Uterus (tissue), 4 donors: ENCODE measurements at places on chromosomes 2 and 18. TPM values are rescaled to one million over a fixed set of nuclear protein-coding genes. Genes with fewer than 3 reads are reported as not detected.
A peak's percentile ranks its signal among the peaks of the same experiment; 100 is the strongest.

- DNase-seq = no peak
Observed at GRCh38 chr2:120561379-120562035, 174.2 kb upstream of the GLI2 start.

DNA sequence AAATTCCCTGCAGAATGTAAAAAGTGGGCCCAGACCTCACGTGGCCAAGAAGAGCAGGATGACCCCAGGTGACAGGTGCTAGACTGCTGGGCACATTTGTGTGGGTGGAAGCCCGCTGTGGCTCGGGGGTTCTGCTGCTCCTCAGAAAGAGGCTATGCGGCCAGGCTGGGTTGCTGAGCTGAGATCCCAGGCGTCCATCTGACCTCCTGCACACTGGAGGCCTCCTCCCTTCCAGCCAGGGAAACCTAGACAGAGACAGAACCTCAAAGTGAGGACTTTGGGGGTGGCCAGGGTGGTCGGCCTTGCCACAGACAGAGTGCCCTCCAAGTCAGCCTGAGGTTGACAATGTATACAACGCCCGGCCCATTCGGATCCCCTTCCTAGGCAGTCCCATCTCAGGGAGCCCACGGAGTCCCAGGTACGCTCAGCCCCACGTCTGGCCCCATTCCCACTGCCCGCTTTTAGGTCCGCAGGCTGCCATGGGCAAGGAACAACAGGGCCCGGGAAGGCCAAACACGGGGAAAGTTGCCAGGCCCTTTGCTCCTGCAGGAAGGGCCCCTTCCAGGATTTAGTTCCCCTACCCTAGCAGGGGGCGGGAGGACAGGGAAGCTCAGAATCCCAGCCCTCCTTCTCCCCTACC is 75.6 kb downstream of the KIAA2012 start:
- DNase-seq = no peak

DNA sequence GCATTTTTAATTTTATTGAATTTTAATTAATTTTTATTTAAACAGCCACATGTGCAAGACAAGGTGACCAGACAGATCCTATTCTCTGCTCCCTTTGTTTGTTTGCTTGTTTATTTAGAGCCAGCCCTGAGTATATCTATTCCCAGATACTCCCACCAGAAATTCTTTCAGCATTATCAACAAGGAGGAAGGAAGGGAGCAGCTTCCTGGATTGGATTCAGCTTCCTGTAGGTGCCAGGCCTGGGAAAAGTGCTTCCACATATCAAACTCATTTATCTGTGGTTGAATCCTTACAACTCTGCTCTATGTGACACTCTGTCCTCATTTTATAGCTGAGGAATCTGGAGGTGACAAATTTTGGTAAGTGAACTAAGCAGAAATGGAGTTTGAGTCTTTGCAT is 60.5 kb upstream of the KLF7 start:
- DNase-seq = no peak

- no peak for DNase-seq
Observed at GRCh38 chr2:12045864-12046291, 299.4 kb downstream of the LPIN1 start.

DNA sequence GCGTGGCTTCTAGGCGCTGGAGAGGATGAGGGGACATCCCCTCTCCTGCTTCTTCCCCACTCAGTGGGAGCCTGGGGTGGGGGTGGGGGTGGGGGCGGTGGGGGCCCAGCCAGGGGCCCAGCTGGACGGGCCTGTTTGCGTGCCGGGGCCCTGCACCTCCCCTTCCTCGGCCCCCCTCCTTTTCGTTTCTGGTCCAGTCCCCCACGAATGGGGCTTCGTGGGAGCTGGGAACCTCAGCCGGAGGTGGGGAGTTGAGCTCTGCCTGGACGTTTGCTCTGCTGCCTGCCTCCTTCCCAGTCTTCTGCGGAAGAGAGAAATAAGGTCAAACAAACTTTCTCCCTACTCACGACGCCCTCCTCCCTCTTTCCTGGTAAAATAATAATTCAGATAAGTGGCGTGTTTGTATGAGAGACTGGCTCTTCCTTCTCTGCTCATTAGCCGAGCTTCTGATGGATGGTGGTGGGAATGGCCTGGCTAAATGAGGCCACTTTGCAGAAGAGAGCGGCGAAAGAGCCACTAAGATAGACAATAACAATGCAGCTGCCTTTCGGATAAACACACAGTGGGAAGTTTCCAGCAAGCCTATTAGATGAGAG is 782 bp downstream of the MTA3 start:
- peak; percentile 48 for DNase-seq

DNA sequence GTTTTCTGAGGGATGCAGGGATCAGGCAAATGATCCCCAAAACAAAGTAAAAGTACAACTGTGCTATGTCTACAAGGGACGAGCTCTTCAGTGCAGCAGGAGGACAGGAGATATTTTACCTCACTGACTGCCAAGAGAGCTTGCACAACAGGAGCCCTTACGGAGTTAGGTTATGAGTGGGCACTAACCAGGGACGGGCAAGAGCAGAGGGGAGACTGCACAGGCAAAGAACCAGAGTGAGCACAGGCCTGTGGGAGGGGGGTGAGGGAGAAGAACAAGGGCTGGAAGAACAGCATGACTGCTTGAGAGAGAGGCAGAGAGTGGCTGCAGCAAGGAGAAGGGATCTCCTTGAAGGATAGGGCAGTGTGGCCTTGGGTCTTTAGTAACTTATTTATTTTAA is 101.1 kb upstream of the PID1 start:
- DNase-seq = no peak

GRCh38 chr2:13986119-13986720 is 646.3 kb upstream of the LRATD1 start:
- DNase-seq = no peak

DNA sequence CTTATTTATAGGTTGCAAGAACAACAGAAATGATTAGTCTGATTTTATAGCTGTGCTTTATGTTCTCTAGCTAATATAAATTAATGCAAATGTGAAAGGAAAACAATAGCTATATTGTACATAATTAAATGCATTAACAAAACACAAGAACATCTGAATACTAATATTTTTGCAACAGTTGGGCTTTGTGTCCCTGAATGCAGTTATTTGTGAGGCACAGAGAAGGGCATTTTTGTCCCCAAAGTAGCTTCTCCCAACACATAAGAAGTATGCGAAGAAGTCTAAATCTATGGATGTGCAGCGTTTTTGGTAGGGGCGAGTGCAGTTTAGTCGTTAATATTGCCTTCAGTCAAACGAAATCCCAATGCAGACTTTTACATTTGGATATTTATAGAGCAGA is 110.0 kb downstream of the MBP start:
- no peak for DNase-seq

- DNase-seq = no peak
Observed at GRCh38 chr2:216539791-216540241, 41.2 kb downstream of the RPL37A start.

DNA sequence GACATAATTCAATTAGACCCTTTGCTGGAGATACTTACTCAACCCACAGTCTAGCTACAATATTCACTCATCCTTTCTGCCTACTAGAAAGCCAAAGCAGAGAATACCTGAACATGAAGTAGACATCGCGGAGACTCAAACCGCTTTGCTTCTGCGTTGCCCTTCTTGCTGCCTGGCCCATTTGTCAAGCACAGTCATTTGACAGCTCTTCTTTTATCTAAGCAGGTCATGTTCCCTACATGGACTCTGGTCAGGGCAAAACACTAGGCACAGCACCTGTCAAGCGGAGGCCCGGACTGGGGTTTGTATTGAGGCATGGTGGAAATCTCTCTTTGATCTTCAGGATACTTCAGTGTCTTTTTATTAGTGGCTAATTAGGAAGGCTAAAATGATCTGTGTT is 89.7 kb downstream of the FARSB start:
- DNase-seq = no peak

Gene GPR45
- total RNA-seq = not detected

Gene DNER
- total RNA-seq = 3.6 TPM

Gene C2orf72
- total RNA-seq = not detected

Gene SDC1
- 0.29 TPM for total RNA-seq

Gene ALKAL2
- total RNA-seq = 3.3 TPM

Gene SCN3A
- 4.3 TPM for total RNA-seq

Gene UGT1A10
- total RNA-seq = not detected
